ENCODE measurements at places on chromosomes 4 and X.

GRCh38 chr4:4871242-4871572 is 11.7 kb downstream of the MSX1 start:
- DNase-seq, result no peak

GRCh38 chrX:117957128-117957527 is 159.5 kb downstream of the KLHL13 start:
- no peak for DNase-seq

DNA sequence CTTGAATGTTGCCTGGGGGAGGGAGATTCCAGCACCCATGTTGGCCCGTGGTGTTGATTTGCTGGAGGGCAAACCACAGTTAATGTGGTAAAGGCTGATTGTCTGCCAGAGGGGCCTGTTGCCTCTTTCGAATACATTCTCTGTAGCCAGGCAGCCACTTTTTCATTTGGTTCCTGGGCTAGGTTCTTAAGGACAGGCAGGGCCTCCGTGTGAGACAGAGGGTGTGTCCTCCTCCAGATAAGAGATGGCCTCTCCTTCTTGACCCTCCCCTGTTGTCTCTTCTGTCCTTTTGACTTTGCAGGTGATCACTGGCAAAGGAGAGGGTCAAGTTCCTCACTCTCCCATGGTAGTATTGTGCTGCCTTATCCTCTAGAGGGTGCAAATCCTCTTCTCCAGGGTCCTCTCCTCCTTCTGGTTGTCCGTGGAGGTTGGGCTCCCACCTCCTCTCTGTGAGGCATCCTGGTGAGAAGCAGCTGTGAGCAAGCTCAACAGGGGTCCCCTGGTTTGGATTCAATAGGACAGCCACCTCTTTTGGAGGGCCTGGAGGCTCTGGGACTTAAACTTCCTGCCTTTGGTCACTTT is 44.9 kb downstream of the ZNF182 start:
- DNase-seq, result no peak

DNA sequence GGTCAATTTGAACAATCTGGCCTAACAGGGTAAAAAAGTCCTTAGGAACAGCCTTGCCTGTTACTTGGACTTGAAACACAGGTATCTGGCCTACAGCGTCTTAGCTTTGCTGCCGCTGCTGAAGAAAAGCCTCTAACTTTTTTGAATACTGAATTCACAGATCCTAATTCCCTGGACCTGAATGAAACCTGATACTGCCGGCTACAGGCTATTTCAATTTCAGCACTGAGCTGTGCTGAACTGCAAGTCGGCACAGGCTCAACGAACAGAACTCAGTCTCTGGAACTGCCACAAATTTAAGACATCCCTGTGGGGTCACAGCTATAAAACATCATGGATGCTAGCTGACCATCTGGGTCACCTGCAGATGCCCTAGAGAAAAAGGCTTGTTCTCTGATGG is 7.2 kb downstream of the NR0B1 start:
- DNase-seq, result peak; percentile 27

GRCh38 chrX:120690344-120690743 is 60.5 kb upstream of the C1GALT1C1 start:
- DNase-seq, result no peak

- no peak for DNase-seq
Observed at GRCh38 chr4:148514041-148514440, 71.8 kb upstream of the NR3C2 start.

GRCh38 chrX:10109695-10110094 is 47.1 kb upstream of the CLCN4 start:
- peak; percentile 16 for DNase-seq

GRCh38 chr4:123649250-123649644 is 252.7 kb downstream of the SPRY1 start:
- no peak for DNase-seq

- DNase-seq, result no peak
Observed at GRCh38 chr4:96315815-96316214, 475.9 kb downstream of the PDHA2 start.

GRCh38 chrX:130109429-130110378 is 593 bp downstream of the ELF4 start:
- no peak for DNase-seq

- no peak for DNase-seq
Observed at GRCh38 chr4:4641661-4642495, 100.0 kb upstream of the STX18 start.

DNA sequence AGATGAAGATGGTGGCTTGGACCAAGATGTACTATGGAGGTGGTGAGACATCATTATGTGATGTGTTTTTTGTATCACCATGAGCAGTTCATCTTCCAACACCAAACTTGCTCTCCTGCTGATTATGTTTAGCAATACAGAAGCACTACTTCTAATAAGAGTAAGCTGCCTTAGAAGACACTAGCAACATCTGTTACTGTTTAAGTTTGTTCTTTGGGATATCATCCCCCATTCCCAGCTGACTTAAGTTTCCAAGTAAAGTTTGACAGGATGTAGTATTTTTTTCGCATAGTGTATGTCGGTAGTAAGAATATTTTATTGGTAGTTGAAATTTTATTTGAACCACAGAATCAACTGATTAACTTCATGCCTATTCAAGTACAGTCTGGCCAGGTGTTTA is 123.5 kb upstream of the BMPR1B start:
- DNase-seq, result peak; percentile 29

GRCh38 chr4:73864365-73864764 is 4.8 kb upstream of the CXCL1 start:
- DNase-seq, result no peak

- DNase-seq, result no peak
Observed at GRCh38 chr4:1601852-1602654, 82.1 kb downstream of the FAM53A start.

- no peak for DNase-seq
Observed at GRCh38 chr4:170743633-170744032, 653.9 kb upstream of the AADAT start.

- DNase-seq, result no peak
Observed at GRCh38 chr4:115361781-115362180, 248.4 kb upstream of the NDST4 start.

GRCh38 chr4:38930707-38931106 is 63.1 kb downstream of the FAM114A1 start:
- no peak for DNase-seq

GRCh38 chr4:25666031-25666630 is 10.5 kb downstream of the SLC34A2 start:
- no peak for DNase-seq

DNA sequence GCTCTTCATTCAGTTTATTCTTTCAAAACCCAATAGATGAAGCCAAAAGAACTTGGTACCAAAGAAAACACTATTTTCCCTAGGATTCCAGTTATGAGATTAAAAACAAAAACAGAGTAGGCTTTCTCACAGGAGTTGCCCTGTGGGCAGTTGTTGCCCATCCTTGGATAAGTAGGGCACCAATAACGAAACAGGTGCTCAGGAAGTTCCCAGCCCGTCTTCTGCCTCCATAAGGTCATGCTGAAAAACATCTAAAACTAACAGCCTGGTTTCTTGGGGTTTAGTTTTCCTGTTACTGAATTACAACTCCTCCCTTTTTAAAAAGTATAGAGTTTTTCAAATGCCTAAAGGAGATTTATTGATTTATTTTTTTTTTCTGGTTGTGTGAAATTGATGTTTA is 14.7 kb downstream of the TSPAN5 start:
- DNase-seq, result no peak

- no peak for DNase-seq
Observed at GRCh38 chr4:123315617-123316016, 81.0 kb upstream of the SPRY1 start.

DNA sequence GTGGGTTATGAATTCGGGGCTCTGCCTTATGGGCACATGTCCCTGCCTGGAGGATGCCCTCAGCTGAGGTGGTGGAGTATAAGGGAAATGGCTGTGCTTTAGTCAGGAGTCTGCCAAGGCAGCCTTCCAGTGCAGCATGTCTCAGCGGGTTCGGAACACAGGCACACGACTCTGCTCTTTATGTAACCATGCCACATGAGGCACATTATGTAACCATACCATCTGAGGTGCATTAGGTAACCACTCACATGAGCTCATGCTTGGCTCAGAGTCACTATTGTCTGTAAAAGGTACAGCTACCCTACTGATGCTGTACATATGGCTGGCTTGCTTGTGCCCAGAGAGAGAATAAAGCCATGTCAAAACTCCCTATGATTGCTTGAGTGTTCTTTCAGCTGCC is 723.6 kb downstream of the TRAM1L1 start:
- DNase-seq, result no peak

DNA sequence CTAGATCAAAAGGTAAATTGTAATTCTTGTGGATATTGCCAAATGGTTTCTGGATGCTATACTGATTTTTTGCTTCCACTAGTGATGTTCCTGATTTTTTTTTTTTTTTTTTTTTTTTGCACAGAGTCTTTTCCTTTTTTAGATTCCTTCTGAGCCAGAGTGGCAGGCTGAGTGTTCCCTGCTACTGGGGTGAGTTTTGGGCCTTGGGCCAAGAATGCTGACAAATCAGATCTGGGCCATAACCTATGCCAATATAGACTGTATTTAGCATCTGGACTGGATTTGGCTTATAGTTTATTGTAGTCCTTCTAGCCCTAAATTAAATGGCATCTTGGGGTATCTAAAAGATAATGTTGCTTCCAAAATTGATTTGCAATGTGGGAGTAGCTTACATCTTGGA is 52.8 kb downstream of the REPS2 start:
- DNase-seq, result no peak

- DNase-seq, result no peak
Observed at GRCh38 chr4:112312610-112313239, 15.6 kb downstream of the ALPK1 start.

GRCh38 chrX:1763294-1763693 is 148.4 kb downstream of the ASMT start:
- no peak for DNase-seq

- DNase-seq, result no peak
Observed at GRCh38 chr4:53748328-53748772, 157.1 kb upstream of the LNX1 start.

DNA sequence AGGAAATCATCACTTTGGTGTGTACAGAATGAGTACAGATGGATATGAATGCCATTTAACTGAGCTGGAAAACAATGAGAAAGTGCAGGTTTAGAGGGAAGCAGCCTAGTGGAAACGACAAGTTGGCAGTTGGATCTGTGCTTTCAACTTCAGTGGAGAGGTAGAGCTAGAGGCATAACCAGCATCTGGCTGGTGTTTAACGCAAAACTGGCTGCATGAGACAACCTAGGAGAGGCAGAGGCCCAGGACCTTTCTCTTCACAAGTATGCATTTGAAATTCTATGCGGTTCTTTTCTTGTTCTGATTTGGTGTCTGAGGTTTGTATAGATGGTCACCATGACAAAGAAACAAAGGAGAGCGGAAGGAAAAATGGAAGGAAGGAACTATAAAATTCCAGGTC is 63.1 kb downstream of the ANXA5 start:
- DNase-seq, result no peak

GRCh38 chr4:123913598-123913997 is 517.0 kb downstream of the SPRY1 start:
- DNase-seq, result no peak

DNA sequence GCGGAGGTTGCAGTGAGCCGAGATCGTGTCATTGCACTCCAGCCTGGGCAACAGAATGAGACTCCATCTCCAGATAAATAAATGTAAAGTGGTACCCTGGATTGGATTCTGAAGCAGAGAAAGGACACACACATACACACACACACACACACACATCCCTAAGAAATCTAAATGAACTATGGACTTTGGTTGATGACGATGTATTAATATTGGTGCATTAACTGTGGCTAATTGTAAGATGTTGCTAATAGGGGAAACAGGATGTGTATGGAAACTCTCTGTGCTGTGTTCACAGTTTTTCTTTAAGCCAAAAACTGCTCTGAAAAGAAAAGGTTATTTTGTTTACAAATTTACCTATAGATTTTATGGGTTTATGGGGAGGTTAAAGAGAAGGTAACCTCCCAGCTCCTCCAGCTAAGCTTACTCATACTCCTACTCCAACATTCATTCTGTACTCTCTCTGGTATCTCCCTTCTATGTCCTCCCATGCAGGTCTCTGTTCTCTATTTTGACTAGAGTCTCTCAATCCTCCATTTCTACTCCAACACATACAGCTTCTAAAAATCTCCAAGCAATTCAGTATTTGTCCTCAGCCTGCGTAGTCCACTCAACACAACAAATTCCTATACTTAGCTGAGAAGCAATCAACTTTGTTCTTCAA is 46.5 kb upstream of the RELL1 start:
- no peak for DNase-seq

DNA sequence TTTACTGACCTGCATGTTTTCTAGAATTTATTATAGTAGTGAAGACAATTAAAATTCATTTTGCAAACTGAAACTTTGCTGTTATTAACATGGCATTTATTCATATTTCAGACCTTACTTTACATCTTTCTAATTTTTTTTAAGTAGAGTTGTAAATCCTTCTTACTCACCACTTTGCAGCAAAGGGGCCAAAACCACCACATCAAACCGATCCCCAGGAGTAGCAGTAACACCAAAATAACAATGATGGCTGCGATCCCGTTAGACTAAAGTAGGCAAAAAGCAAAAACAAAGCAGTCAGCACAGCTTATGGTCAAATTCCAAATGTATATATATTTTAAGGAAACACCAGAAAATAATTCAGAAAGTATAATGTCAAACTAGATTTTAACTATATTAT is 64.7 kb downstream of the ANTXR2 start:
- no peak for DNase-seq

- no peak for DNase-seq
Observed at GRCh38 chr4:64799751-64800150, 390.5 kb upstream of the TECRL start.

- DNase-seq, result peak; percentile 6
Observed at GRCh38 chrX:109312757-109313156, 169.1 kb downstream of the GUCY2F start.

Measured in AG08395 (cell line).